ENCODE measurements at places on chromosomes 12 and 14. TPM values are rescaled to one million over a fixed set of nuclear protein-coding genes. Genes with fewer than 3 reads are reported as not detected.

The PROX2 gene
- 0.39 TPM for polyA plus RNA-seq

DNA sequence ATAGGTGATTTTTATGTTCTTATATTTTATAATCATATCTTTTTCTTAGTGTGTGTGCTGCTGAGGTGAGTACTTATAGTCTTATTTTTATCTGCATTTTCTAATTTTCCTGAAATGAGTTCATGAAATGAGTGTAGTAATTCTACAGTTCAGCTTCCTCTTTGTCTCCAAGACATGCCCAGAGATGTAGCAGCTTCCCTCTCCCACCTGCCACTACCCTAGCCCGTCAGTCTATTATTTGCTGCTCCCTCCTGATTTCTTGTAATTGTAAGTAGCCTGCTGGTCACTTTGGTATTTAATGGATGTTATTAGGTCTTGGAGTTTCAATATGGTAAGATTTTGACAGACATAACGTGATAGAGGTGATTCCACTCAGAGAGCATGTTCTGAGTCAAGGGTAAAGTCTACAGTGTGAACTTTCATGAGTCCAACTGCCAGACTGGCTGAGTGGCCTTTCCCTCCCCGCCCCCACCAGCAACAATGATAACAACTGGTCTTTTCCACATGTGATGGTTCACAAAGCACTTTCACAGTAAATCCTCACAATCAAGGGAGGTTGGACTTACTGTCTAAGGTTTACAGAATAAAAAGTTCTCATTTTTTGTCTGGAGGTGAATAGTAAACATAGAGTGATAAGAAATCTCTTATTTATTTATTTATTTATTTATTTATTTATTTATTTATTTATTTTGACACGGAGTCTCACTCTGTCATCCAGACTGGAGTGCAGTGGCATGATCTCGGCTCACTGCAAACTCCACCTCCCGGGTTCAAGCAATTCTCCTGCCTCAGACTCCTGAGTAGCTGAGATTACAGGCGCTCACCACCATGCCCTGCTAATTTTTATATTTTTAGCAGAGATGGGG lies 4.2 kb upstream of the RIPK3 start:
- no peak for DNase-seq

The P2RX2 gene
- 1.1 TPM for polyA plus RNA-seq

The WDR20 gene
- polyA plus RNA-seq: 29.6 TPM

The OR4K17 gene
- 0.03 TPM for polyA plus RNA-seq

The FOXG1 gene
- 0.06 TPM for polyA plus RNA-seq

DNA sequence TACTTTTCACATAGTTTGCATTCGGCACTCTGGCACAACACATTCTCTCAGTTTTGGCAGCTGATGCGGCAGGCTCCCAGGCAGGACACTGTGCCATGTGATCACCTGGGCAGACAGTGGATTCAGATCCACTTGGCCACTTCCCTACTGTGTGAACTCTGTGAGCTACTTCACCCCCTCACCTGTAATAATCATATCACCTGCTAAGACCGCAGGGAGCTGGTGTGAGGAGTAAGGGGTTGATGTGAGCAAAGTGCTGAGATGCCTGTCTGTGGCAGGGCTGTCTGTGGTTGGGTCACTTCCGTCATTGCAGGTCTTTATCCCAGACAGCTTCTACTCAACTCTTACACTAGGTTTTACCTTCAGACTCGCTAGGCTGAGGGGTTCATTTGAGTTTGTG lies 50.4 kb upstream of the AMN start:
- DNase-seq: no peak

DNA sequence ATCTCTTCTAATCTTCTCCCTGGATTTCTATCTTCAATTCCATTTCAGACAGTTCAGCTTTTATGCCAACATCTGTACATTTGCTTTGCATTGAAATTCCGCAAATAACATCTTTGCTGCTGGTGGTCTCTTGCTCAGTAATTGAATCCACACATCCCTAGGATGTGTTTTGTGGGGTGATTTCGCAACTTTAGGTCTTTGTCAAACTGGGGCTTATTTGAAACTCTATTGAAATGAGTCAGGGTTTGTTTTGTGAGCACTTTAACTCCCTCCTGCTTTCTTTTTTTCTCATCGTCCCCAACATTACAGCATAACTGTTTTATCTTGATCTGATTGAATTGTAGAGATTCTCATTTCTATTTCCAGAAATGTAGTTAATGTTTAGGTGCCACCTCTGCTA lies 404.3 kb downstream of the NPAS3 start:
- DNase-seq: no peak
